ENCODE measurements at places on chromosomes 2 and 18. TPM values are rescaled to one million over a fixed set of nuclear protein-coding genes. Genes with fewer than 3 reads are reported as not detected.

GRCh38 chr18:74856434-74856833, 258.8 kb downstream of the ZNF407 start:
- H3K4me3 ChIP-seq, result no peak overlapping the region
- no peak overlapping the region for H3K27ac ChIP-seq
- H3K27me3 ChIP-seq, result no peaks in the 10 kb centered on the region
- no peak for DNase-seq

The HSPD1 gene
- total RNA-seq, result 563 TPM

DNA sequence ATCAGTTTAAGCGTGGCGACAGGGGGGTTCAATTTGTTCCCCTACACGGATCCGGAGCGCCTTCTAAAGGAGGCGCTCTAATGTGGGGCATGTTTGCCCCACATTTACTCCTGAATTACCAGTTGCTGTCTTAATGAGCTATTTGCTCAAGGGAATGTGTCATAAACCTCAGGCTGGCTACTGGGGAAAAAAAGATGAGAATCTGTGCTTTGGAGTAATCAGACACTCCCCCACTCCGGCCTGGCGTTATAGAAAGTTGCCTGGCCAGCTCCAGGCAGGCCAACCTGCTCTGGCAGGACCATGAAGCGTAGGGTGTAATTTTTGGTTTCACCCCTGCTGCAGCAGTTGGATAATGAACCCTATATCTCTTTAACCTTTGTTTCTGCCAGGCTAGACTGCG, 31.0 kb upstream of the MAP3K20 start:
- no peaks in the 10 kb centered on the region for H3K36me3 ChIP-seq
- H3K4me1 ChIP-seq, result peaks cover 7% of the 10 kb centered on the region
- no peak overlapping the region for H3K4me3 ChIP-seq
- H3K27me3 ChIP-seq, result no peaks in the 10 kb centered on the region

- H3K4me1 ChIP-seq, result peaks cover 35% of the 10 kb centered on the region
- no peak for DNase-seq
- H3K36me3 ChIP-seq, result peaks cover 2% of the 10 kb centered on the region
- no peaks in the 10 kb centered on the region for H3K27me3 ChIP-seq
- no peak overlapping the region for H3K4me3 ChIP-seq
Measured at GRCh38 chr2:29417630-29418029, 302.4 kb downstream of the CLIP4 start.

DNA sequence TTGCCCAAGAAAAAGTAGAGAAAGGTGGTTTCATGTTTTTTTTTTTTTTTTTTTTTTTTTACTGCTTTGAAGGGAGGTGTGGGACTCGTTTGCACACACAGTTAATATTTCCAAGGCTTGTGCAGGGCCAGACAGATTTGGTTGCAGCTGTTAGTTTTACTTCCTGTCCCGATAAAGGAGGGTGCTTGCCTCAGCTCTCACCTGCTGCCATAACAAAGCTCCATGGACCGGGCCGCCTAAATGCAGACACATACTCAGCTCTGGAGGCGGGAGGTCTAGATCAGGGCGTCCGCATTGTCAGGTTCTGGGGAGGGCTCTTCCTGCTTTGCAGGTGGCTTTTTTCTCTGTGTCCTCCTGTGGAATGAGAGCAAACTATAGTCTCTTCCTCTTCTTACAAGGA, 69.9 kb downstream of the ODC1 start:
- H3K27me3 ChIP-seq, result no peaks in the 10 kb centered on the region
- DNase-seq, result no peak
- H3K27ac ChIP-seq, result no peak overlapping the region
- no peak overlapping the region for H3K4me3 ChIP-seq
- H3K36me3 ChIP-seq, result no peaks in the 10 kb centered on the region

GRCh38 chr2:15747603-15748471, 156.2 kb downstream of the DDX1 start:
- no peak for DNase-seq
- H3K27ac ChIP-seq, result no peak overlapping the region
- no peaks in the 10 kb centered on the region for H3K36me3 ChIP-seq
- H3K27me3 ChIP-seq, result no peaks in the 10 kb centered on the region
- peaks cover 53% of the 10 kb centered on the region for H3K4me1 ChIP-seq

- H3K36me3 ChIP-seq, result no peaks in the 10 kb centered on the region
- H3K4me1 ChIP-seq, result peaks cover 18% of the 10 kb centered on the region
- no peaks in the 10 kb centered on the region for H3K27me3 ChIP-seq
- H3K4me3 ChIP-seq, result no peak overlapping the region
- DNase-seq, result no peak
Measured at GRCh38 chr2:211494085-211494484, 937.7 kb downstream of the CPS1 start.

The RAX gene
- not detected for total RNA-seq

DNA sequence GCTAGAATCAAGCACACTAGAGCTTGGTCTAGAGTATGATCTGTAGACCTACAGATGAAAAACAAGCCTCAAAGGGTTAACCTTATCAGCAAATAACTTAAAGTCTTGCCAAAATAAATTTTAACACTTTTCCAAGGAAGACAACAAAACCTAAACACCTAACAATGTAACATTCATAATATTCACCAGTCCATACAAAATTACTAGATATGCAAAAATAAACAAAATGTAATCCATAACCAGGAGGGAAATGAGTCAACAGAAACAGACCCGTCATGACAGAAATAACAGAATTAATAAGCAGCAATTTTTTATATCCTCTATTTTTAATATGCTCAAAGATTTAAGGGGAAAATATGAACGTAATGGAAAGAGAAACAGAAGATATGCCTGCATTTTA, 36.1 kb downstream of the TRAK2 start:
- H3K27ac ChIP-seq, result no peak overlapping the region
- H3K4me3 ChIP-seq, result no peak overlapping the region
- H3K27me3 ChIP-seq, result no peaks in the 10 kb centered on the region
- peaks cover 9% of the 10 kb centered on the region for H3K36me3 ChIP-seq

- DNase-seq, result no peak
- H3K4me1 ChIP-seq, result no peaks in the 10 kb centered on the region
- H3K4me3 ChIP-seq, result no peak overlapping the region
Measured at GRCh38 chr2:28287256-28287915, 105.3 kb upstream of the FOSL2 start.

DNA sequence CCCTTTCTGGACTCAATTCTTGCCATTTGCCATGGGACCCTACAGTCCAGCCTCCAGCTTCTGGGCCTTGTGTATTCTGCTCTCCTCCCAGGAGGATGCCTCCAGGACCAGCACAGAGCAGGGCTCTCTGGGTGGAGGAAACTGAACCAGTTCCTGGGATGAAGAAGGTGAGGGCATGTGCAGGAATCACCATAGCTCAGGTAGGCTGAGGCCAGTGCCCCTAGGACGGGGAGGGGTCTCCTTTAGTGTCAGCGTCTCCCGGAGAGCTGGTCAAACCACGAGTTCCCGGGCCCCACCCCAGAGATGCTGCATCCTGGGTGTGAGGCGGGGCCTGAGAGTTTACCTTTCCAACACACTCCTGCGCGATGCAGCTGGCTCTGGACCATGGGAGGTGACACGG, 5.8 kb upstream of the PRELID3A start:
- H3K4me3 ChIP-seq, result no peak overlapping the region
- peaks cover 33% of the 10 kb centered on the region for H3K27me3 ChIP-seq
- no peak for DNase-seq
- H3K4me1 ChIP-seq, result peaks cover 6% of the 10 kb centered on the region
- H3K36me3 ChIP-seq, result no peaks in the 10 kb centered on the region
- H3K27ac ChIP-seq, result peak overlapping the region; percentile 19

GRCh38 chr2:130336877-130337734, 5.6 kb upstream of the IMP4 start:
- H3K27me3 ChIP-seq, result peaks cover 28% of the 10 kb centered on the region
- H3K4me3 ChIP-seq, result peak overlapping the region; percentile 95
- H3K36me3 ChIP-seq, result peaks cover 12% of the 10 kb centered on the region
- DNase-seq, result peak; percentile 88
- peaks cover 31% of the 10 kb centered on the region for H3K4me1 ChIP-seq

GRCh38 chr2:192560326-192560725, 365.6 kb upstream of the TMEFF2 start:
- no peaks in the 10 kb centered on the region for H3K4me1 ChIP-seq
- no peak overlapping the region for H3K4me3 ChIP-seq
- H3K36me3 ChIP-seq, result no peaks in the 10 kb centered on the region
- H3K27ac ChIP-seq, result no peak overlapping the region

GRCh38 chr2:101380376-101380775, 6.9 kb downstream of the CREG2 start:
- H3K36me3 ChIP-seq, result no peaks in the 10 kb centered on the region
- peaks cover 12% of the 10 kb centered on the region for H3K4me1 ChIP-seq
- no peak for DNase-seq
- no peak overlapping the region for H3K4me3 ChIP-seq
- peaks cover 28% of the 10 kb centered on the region for H3K27me3 ChIP-seq
- H3K27ac ChIP-seq, result no peak overlapping the region

GRCh38 chr2:63610525-63610924, 21.8 kb downstream of the MDH1 start:
- H3K4me3 ChIP-seq, result no peak overlapping the region
- H3K27ac ChIP-seq, result no peak overlapping the region
- peaks cover 10% of the 10 kb centered on the region for H3K36me3 ChIP-seq
- H3K4me1 ChIP-seq, result peaks cover 6% of the 10 kb centered on the region
- DNase-seq, result no peak

DNA sequence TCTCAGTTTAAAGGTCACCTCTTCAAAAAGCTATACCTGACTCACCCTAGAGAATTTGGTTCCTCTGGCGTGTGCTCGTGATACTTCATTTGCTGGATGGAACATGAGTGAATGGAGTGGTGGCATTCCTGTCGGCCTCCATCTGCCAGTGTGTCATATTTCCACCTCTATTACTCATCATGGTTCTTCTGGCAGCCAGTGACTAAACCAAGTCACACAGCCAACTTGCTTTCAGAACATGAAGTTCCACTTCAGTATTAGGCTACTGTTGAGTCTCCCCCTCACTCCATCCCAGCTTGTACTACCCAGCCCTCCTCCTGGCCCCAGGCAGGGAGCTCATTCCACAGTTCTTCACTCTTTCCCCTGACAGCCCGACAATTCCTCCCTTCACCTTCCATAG, 169.8 kb downstream of the MREG start:
- H3K27ac ChIP-seq, result no peak overlapping the region
- no peaks in the 10 kb centered on the region for H3K36me3 ChIP-seq
- no peak overlapping the region for H3K4me3 ChIP-seq
- H3K27me3 ChIP-seq, result no peaks in the 10 kb centered on the region
- no peak for DNase-seq

DNA sequence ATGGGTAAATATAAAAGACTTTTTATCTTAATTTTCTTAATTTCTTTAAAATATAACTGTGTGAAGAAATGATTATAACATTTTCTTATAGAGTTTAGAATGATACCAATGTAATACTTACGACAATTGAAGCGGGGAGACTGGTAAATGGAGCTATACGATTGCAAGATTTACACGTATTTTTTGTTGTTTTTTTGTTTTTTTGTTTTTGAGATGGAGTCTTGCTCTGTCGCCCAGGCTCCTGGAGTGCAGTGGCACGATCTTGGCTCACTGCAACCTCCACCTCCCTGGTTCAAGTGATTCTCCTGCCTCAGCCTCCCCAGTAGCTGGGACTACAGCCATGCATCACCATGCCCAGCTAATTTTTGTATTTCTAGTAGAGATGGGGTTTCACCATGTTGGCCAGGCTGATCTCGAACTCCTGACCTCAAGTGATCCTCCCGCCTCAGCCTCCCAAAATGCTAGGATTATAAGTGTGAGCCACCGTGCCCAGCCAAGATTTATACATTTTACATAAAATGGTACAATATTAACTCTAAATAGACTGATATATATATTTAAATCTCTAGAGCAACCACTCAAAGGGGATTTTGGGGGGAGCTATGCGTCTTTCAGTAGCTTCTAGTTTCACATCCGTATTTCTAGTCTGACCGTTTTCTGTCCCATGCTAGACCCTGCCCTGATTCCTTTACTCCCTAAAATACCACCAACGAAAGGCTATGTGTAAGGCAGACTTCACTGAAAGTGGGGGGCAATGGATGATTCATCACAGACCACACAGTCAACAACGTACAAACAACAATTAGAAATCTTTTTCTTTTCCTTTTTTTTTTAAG, 28.2 kb upstream of the ATG16L1 start:
- H3K27me3 ChIP-seq, result peaks cover 10% of the 10 kb centered on the region
- no peaks in the 10 kb centered on the region for H3K36me3 ChIP-seq
- no peak overlapping the region for H3K4me3 ChIP-seq
- DNase-seq, result no peak
- no peak overlapping the region for H3K27ac ChIP-seq
- H3K4me1 ChIP-seq, result no peaks in the 10 kb centered on the region

GRCh38 chr2:206981739-206982340, 42.5 kb downstream of the CPO start:
- H3K36me3 ChIP-seq, result no peaks in the 10 kb centered on the region
- peaks cover 73% of the 10 kb centered on the region for H3K27me3 ChIP-seq
- no peak overlapping the region for H3K27ac ChIP-seq
- no peak overlapping the region for H3K4me3 ChIP-seq
- H3K4me1 ChIP-seq, result peaks cover 16% of the 10 kb centered on the region

The RGPD3 gene
- 0.14 TPM for total RNA-seq

The TTN gene
- under 0.01 TPM for total RNA-seq

DNA sequence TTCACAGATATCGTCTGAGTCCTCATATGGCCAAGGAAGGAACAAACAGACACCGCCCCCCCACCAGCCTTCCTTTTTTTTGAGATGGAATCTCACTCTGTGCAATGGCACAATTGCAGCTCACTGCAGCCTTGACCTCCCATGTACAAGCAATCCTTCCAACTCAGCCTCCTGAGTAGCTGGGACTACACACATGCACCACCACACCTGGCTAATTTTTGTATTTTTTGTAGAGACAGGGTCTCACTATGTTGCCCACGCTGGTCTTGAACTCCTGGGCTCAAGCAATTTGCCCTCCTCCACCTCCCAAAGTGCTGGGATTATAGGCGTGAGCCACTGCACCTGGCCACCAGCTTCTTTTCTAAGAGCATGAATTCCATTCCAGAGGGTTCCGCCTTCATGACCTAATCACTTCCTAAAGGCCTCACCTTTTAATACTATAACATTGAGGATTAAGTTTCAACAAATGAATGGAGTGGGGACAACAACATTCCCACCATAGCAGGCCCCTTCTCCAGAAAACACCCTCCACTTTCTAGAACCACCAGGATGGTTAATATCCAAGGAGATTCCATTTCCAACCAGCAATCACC, 2.2 kb upstream of the TMBIM1 start:
- DNase-seq, result no peak
- peak overlapping the region; percentile 12 for H3K4me3 ChIP-seq
- H3K36me3 ChIP-seq, result no peaks in the 10 kb centered on the region
- H3K27me3 ChIP-seq, result no peaks in the 10 kb centered on the region
- H3K4me1 ChIP-seq, result peaks cover 23% of the 10 kb centered on the region
- H3K27ac ChIP-seq, result no peak overlapping the region

The GRHL1 gene
- total RNA-seq, result 2.0 TPM

The RND3 gene
- 49.7 TPM for total RNA-seq

- H3K4me1 ChIP-seq, result peaks cover 22% of the 10 kb centered on the region
- peak overlapping the region; percentile 96 for H3K27ac ChIP-seq
- H3K36me3 ChIP-seq, result no peaks in the 10 kb centered on the region
- DNase-seq, result no peak
- peak overlapping the region; percentile 77 for H3K4me3 ChIP-seq
Measured at GRCh38 chr2:85438201-85439024, 19.9 kb downstream of the SH2D6 start.

- DNase-seq, result no peak
- no peaks in the 10 kb centered on the region for H3K4me1 ChIP-seq
- H3K4me3 ChIP-seq, result no peak overlapping the region
- no peak overlapping the region for H3K27ac ChIP-seq
- H3K27me3 ChIP-seq, result no peaks in the 10 kb centered on the region
Measured at GRCh38 chr18:46184727-46185126, 80.5 kb downstream of the HAUS1 start.
